ENCODE measurements at places on chromosomes 3 and 15. TPM values are rescaled to one million over a fixed set of nuclear protein-coding genes. Genes with fewer than 3 reads are reported as not detected.

The GUCA1C gene
- not detected for total RNA-seq

The SI gene
- total RNA-seq = not detected

The GPR149 gene
- not detected for total RNA-seq

The IL20RB gene
- 0.52 TPM for total RNA-seq

The IL17RE gene
- total RNA-seq = not detected

The THRB gene
- 3.1 TPM for total RNA-seq

The PIF1 gene
- total RNA-seq = 2.1 TPM

The SYNPR gene
- total RNA-seq = not detected

The CRTAP gene
- 32.9 TPM for total RNA-seq

The SCN5A gene
- total RNA-seq = 1.6 TPM

The NEIL1 gene
- 4.7 TPM for total RNA-seq

The FBLN2 gene
- total RNA-seq = 35.5 TPM

The PLCL2 gene
- 83.5 TPM for total RNA-seq

The C3orf85 gene
- total RNA-seq = not detected

The SPTBN5 gene
- 1.0 TPM for total RNA-seq

The TRPM1 gene
- not detected for total RNA-seq

The LSMEM2 gene
- 15.1 TPM for total RNA-seq

The HYAL1 gene
- 2.6 TPM for total RNA-seq

The ZBTB47 gene
- 21.4 TPM for total RNA-seq

The PTPRG gene
- total RNA-seq = 48.5 TPM

The NCBP2 gene
- 30.8 TPM for total RNA-seq

The PPCDC gene
- 4.7 TPM for total RNA-seq

The TGM5 gene
- not detected for total RNA-seq

The CCR3 gene
- not detected for total RNA-seq

The PIGZ gene
- 1.0 TPM for total RNA-seq

The STX19 gene
- total RNA-seq = not detected

The TRA2B gene
- 136 TPM for total RNA-seq

The RTF1 gene
- total RNA-seq = 31.3 TPM

The ACP3 gene
- total RNA-seq = 0.52 TPM

The TTC21A gene
- total RNA-seq = 1.0 TPM

The SNAP23 gene
- total RNA-seq = 50.6 TPM

The ASB14 gene
- not detected for total RNA-seq

The C3orf20 gene
- 0.52 TPM for total RNA-seq

Measured in skeletal muscle tissue (tissue), 5 donors.